COLO829 (cell line): ENCODE measurements at places on chromosomes 11 and 22.

DNA sequence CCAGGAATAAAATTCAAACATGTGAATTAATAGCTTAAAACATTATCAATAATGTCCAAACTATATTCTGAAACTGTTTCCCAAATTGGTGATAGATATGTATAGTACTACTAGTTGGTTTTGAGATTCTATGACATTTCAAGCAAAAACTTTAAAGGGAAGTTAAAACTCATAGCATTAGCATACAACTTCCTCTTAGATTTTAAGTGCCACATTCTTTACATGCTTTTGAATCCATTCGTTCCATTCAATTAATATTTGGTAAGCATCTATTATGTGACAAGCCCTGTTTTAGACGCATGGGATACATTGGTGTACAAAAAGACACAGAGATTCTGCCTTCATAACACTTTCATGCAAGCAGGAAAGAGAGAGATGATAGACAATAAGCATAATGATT is 8.9 kb downstream of the PATL1 start:
- DNase-seq: no peak

DNA sequence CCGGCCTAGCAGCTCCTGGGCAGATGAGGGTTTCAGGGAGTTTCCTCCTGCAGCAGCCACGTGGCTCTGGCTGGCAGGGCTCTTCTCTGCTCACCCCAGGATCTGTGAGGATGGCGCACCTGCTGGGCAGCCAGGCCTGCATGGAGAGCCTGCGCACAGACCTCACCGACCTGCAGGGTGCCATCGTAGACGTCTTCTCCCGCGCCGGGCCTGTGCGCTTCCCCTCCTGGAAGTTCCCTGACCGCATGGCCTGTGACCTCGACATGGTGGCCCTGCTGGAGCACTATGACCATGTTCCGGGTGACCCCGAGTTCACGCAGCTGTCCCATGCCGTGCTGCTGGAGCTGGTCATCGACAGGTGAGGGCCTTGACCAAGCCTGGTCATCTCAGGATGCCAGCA is 9.1 kb downstream of the CCDC157 start:
- DNase-seq: no peak

GRCh38 chr11:17547932-17548331 is 873 bp downstream of the OTOG start:
- DNase-seq: no peak

- no peak for DNase-seq
Observed at GRCh38 chr11:64759722-64760719, at the start of gene PYGM. TSS of gene PYGM (minus strand) at chr11:64759974. CDS start at chr11:64759898, 76 bp downstream.

- no peak for DNase-seq
Observed at GRCh38 chr11:35178873-35179272, 39.9 kb downstream of the CD44 start.
